ENCODE measurements at places on chromosomes 5 and 9.

DNA sequence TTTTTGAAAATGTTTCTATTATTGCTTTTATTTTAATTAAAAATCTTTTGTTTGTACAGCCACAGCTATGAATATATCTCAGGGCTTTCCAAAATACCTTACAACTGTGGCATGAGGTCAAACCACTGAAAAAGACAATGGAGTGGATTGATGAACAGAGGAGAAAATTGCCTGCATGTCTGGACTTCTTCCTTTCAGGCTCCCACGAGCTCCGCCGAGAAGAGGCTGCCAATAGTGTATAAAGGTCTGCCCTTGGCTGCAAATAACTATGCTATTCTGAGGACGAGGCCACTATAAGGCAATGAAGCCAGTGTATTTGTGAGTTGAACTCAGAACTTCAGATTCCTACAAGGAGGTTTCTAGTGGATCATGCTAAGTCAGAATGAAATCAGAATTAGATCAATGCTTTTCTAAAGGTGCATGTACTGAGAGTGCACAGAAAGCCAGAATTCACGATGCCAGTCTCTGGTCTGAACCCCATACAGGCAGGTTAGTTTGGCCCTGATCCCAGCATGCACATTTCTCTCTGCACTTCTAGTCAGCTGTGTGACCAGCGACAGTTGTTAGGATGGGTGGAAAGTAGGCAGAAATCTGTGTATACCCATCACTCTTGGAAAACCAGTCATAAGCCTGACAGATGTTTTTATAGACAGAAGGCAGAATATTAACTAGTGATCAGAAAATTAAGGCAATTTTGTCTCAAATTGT, 42.7 kb upstream of the PLPP1 start:
- no peak for DNase-seq

- DNase-seq = no peak
These were observed 25.0 kb downstream of the ANKS6 start for GRCh38 chr9:98771209-98771874.

DNA sequence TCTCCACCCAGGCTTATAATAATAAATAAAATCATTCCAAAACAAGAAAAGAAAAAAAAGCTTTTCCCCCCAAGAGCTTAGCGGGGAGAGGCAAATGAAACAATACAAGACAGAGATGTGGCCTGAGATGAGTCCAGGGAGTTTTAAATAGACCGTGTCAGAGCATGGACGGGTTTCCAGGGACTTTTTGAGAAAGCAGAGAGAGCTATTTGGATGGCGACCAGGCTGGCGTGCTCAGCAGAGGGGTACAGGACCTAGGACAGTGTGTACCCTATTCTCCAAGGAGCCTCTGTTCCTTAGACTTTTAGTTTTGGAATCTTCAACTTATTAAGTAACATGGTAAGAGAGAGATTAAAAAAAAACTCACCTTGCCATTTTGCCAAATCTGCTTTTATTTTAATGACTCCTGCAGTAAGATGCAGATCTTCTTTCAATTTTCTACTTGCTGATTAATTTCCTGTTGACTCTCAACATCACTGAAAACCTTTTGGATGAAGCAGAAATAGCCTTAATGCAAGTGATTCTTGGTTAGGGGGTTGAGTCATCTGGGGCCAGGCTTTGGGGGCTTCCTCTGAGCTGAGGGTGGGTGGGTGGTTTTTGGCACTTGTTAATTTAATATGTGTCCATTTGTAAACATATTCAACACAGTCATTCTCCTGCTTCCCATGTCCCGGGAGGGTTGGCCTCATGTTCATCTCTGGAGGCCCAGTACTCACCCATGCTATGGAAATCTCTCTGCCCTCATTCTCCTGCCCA, 49.6 kb upstream of the OSMR start:
- DNase-seq = peak; percentile 37

- DNase-seq = no peak
These were observed at the start of gene GABRG2 for GRCh38 chr5:162067655-162068411. Gene GABRG2 (plus strand): TSS chr5:162067773. CDS start chr5:162068000, 227 bp downstream.

DNA sequence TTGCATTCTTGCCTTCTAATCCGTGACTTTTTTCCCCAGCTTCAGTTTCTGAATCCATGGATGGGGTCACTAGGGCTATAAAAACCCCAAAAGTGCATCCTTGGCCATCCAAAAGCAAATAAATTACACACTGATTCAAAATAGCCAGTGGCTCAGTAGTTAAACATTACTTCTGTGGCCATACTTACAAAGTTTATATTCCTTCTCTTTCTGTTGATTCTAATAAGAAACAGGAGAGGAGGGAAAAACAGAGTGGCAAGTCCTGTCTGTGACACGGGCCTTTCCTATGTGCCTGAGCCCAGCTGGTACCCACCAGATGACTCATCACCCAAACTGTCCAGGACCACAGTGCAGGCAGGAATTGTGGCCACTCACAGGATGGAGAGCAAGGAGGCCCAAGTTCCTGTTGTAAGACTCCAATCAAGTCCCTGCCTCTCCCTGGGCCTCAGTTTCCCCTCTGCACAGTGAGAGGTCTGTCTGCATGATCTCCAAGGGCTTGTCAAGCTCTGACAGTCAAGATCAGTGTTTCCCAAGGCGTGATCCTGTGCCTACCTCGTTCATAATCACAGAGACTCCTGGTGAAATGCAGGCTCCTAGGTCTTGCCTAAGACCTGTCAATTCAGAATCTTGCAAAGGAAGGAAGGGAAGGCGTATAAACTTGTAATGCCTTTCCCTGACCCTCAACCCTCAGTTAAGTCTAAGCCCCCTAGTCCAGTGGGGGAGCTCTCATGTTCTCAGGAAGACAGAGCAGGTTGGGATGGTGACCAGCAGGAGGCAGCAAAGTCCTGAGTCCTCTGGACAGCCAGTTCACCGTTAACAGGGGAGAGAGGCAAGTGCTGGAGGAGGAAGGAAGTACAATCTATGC, 29.5 kb downstream of the TNIP1 start:
- peak; percentile 78 for DNase-seq

DNA sequence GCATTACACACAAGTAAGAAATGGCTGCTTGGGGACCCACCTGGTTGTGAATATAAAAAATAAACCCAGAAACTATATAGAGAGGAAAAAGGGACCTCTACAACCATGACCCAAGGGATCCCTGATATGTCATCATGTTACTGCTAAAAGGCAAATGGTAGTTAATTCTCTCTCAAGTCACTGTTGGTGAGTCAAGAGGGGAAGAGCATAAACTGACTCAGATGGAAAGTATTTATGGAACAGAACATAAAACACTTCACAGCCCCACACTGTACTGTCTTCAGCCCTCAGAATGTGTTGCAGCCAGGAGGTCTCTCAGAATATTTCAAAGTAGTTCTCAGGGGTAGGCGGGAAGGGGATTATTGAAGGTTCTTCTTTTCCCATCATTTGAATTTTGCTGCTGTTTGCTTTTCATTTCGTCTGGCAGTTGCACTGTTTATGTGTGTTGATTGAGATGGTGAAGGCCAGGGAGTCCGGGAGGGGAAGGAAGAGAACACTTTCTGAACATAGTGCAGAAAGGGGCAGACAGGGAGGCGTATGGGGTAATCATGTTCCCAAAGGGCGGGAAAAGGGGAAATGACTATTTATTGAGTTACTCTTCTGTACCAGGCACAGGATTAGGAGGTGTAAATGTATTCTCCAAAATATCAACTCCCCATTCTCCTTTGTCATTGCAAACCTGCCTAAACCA, 85.5 kb downstream of the TEK start:
- DNase-seq = no peak

DNA sequence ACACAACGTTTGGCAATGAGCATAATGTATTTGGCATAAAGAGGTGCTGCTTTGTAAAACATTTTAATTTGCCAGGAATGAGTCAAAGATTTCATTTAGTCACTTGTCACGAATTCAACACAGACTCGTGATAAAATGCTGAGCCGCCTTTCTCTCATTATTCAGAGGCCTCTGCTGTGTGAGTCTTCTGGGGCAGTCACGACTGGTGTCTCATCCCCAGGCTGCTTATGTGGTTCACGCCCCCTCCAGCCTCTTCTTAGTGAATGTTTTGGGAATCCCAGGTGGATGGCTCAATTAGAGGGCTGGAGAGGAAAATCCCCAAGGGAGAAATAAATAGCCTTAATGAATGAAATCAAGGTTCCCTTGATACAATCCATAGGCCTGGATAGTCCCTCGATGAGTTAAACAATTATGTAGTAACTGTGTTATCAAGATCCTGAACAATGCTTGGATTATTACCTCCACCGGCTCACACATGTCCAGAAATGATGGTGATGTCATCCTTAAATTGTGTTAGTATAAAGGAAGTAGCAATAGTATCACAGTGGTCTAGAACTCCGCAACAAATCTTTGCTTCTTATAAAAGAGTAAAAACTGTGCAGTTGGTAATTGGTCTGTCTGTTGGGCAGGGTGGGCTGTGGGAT, 192.1 kb upstream of the ADAMTS16 start:
- DNase-seq = no peak

- DNase-seq = no peak
These were observed 152.9 kb downstream of the AUH start for GRCh38 chr9:91208837-91209236.

GRCh38 chr5:159341906-159342310, 11.6 kb upstream of the IL12B start:
- DNase-seq = peak; percentile 31

DNA sequence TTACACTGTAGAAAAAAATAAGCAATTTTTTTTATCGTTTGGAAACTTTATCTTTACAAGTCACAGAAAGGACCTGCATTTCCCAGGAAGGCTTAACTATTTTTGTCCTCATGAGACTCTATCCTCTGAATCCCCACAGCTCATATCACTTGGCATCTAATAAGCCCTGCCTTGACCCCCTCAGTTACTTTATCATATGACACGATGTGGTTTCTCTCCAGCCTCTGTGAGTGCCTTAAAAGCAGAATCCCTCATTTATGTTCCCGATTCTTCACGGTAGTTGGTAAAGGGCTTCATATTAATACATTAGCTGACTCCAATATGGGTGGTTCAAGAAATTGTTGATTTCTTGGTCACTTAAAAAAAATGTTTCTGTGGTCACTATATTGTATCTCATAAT, 296.6 kb upstream of the GRAMD2B start:
- DNase-seq = no peak

DNA sequence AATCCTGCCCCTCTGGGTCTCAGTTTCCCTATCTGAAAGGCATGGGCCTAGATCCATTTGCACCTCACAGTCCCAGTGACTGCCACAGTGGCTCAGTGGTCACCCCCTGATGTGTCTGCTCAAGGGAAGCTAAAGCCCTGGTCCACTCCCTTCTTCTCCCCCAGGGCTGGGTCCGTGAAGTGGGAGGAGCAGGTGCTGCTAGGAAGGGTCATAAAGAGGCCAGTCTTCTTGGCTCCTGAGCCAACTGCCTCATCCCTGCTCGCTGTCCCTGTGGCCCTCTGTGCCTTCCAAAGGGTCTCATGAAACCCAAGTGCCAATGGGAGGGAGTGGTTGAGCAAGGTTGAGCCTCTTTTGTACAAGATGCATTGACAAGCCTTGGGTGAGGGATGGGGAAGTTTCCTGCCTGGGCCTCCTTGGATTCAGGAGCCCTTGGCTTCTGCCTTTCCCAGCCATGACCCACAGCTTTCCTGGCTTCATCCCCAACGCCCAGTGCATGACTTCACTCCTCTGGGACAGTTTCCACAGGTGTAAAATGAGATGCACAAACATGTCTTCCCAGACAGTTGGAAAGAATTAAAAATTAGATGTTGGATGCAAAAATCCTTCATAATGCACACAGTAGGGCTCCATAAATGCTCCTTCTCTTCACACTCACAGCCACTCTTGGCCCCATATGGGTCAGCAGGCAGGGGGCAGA, 1.6 kb upstream of the SLC6A7 start:
- DNase-seq = peak; percentile 71

- no peak for DNase-seq
These were observed 579 bp downstream of the BARHL1 start for GRCh38 chr9:132582786-132583583.

- DNase-seq = no peak
These were observed 11.9 kb downstream of the TNFAIP8 start for GRCh38 chr5:119367502-119368237.

GRCh38 chr5:164303646-164304215, 798.3 kb downstream of the MAT2B start:
- DNase-seq = no peak

- peak; percentile 72 for DNase-seq
These were observed 72.0 kb downstream of the ZFAND5 start for GRCh38 chr9:72292874-72293607.

- no peak for DNase-seq
These were observed 56.1 kb downstream of the MED10 start for GRCh38 chr5:6322163-6322713.

GRCh38 chr5:57445006-57445704, 37.5 kb downstream of the ACTBL2 start:
- DNase-seq = no peak

GRCh38 chr9:130041648-130042405, 1.2 kb downstream of the FNBP1 start:
- no peak for DNase-seq

GRCh38 chr5:78679905-78680304, 31.3 kb upstream of the LHFPL2 start:
- no peak for DNase-seq

DNA sequence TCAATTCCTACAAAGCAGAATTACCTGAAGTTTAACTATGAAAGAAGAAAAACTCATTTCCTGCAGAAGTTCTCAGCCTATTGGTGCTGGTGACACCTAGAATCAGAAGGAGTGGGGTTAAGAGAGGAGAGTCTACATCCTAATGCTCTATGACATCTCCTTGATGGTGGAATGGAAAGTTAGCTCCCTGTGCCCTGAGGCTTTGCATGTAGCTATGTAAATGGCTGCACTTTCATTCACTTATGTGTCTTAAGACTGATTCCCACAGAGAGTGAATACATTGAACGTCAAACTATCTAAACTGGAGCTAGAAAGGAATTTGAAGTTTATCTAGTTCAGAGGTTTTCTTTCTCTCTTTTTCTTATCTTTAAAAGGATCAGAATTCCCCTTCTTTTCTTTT, 52.1 kb upstream of the ADRB2 start:
- no peak for DNase-seq

DNA sequence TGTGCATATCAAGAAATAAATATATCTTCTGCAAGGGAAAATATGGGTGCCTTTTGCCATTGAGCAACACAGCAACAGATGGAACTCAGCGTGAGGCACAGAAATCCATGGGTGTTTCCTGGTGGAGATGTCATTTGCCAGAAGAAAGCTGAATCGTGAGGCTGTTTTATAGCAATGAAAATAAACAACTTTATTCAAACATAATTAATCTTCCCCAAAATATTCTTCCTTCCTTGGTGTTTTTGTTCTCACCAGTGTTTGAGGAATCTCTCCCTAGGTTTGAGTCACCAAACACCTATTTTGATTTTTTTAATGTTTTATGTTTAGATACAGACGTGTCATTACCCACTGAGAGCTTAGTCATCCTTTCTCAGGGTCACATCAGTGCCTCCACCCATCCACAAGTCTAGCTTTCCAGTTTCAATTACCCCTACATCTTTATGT, 65.8 kb upstream of the PAPPA start:
- no peak for DNase-seq

GRCh38 chr5:39518516-39518915, 93.7 kb upstream of the DAB2 start:
- no peak for DNase-seq

- no peak for DNase-seq
These were observed 158.7 kb downstream of the EBF1 start for GRCh38 chr5:158940977-158941376.

- DNase-seq = peak; percentile 52
These were observed 21.0 kb upstream of the POMT1 start for GRCh38 chr9:131481441-131482342.

- DNase-seq = no peak
These were observed 10.1 kb upstream of the UBAC1 start for GRCh38 chr9:135971111-135971766.

Measured in left colon (tissue), 2 donors.